ENCODE measurements at places on chromosomes 7 and 10.

DNA sequence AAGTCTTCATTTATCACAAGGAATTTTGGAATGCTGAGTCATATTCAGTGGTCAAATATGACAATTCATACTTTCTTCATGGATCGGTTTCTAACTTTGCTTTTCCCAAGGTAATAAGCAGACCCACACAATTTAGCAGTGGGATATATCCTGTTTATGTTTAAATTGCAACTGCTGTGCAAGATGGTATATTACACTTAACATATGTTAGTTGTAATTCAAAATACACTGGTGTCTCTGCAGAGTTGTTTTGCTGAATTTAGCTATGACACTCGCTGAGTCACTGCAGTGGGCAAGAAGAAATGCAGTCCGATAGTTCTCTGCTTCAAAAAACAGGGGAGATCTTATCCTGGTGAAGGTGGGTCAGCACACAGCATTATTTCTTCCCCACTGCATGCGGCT lies 194.8 kb upstream of the PTN start:
- DNase-seq, result no peak

DNA sequence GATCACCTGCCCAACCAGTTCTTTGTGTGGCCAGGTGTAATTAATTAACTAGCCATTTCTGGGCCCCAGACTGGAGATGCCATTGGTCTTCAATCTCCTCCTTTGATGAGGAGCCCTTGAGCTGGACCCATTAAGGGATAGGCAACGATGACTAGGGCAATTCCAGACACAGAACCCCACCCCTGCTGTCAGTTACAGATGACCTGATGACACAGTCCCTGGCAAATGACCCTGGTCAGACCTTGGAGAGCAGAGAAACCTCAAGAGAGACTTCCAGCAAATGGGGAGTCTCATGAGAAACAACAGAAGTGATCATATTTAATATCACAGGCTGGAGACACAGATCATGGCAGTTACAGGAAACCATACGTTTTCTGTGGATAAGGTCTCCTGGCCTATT lies 101.8 kb upstream of the TCF7L2 start:
- no peak for DNase-seq

DNA sequence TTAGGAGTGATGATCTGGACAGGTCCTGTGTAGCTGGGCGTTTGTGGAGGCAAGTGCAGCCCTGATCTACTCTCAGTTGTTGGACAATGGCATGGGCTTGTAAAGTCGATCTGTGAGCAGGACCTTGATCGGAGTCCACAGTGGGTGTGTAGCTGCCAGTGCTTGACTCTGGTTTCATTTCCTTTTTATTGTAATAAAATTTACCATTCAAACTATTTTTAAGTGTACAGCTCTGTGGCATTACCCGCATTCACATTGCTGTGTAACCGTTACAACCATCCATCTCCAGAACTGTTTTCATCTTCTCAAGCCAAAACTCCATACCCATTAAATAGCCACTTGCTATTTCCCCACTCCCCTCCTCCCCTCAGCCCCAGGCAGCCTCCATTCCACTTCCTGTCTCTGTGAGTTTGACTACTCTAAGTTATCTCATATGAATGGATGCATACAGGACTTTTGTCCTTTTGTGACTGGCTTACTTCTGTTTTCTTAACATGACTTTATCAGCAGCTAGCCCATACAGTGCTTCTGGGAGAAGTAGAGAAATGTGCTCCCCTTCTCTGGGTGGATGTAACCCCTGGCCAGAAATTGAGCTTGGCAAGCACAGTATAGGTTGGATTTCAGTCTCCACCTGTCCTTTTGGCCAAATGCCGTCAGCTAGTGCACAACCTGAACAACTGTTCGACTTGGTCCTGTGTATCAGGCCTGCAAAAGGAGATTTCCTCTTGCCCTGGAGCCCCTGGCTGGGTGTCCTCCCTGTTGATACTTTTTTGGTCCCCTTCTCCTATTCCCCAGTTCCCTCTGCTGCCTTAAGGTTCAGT lies 180.0 kb downstream of the LRMDA start:
- no peak for DNase-seq

DNA sequence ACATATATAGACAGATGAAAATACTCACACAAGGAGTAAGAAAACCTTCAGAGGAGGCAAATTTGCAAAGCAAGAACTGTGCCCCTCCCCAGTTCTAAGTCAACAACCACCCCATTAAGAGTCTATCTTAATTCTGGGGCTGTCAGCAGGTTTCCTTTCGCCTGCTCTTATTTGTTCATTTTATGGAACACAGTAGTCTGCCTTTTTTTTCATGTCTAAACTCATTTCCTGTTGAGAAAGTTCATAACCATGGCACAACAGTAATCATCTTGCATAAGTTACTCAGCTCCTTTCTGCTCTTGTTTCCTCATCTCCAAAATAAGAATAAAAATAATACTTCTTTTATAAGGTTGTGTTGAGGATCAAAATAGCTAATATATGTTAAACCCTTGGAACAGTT lies 25.8 kb upstream of the AMPH start:
- DNase-seq, result no peak

DNA sequence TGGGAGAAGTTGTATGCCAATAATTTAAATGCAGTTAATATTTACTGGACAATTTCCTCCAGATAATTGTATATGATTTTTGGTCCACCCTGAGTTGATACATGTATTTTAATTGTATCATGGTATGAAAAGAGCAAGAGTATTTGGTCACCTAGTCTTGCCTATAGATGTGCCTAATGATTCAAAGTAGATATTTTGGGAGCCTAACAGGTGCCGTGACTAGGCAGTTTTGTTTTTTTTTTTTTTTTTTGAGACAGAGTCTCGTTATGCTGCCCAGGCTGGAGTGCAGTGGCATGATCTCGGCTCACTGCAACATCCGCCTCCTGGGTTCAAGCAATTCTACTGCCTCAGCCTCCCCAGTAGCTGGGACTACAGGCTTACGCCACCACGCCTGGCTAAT lies 59.3 kb upstream of the ATRNL1 start:
- DNase-seq, result no peak

- DNase-seq, result no peak
These were observed 22.3 kb upstream of the SEC61G start for GRCh38 chr7:54781134-54781920.

DNA sequence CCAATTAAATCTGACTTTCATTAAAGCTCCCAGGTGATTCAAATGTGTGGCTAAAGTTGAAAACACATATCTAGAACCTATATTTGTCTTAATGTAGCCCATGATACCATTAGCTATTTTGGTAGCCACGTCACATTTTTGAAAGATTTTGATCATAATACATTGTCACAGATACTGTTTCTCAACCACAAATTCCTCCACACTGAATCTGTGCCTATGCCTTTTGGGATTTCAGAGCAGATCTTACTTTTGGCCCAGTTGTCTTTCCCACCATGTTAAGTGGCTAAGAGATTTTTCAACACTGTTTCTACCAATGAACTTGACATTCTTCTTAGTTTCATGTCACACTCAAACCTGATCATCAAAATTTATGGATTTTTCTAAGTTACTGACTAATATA lies 47.4 kb downstream of the CH25H start:
- no peak for DNase-seq

- DNase-seq, result no peak
These were observed 115.7 kb downstream of the CCDC71L start for GRCh38 chr7:106545275-106545674.

DNA sequence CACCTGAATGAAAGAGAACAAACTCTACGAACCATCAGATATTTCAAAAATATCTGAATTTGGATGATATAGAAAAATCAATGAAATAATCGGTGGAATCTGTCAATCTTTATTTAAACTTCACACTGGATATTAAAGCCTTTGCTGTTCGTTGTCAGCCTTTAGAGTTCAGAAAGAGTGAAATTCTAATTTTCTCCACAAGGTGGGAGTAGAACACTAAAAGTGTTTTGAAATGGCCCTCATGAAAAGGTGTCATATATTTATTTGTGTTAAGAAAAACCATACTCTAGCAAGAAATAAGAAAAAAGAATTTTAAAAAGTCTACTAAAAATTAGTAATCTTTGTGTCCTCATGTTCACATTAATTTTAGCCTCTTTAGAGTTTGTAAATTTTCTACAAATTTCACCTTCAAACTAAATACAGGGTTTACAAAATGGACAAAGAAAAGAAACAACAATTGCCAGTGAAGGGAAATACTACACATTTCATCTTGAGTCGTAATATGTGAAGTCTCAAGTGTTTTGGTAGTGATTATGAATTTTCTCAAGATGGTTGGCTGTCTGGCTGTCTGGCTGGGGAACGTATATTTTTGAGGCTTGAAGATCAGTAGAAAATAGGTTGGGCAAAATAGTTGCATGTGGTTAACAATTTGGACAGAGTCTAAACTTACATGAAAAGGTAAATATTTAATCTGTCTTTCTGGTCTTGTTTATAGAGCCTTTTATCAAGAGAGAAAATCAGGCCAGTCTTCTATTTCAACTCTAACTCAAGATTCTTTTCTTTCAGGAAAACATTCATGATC lies 43.7 kb downstream of the DNAJB9 start:
- DNase-seq, result no peak

DNA sequence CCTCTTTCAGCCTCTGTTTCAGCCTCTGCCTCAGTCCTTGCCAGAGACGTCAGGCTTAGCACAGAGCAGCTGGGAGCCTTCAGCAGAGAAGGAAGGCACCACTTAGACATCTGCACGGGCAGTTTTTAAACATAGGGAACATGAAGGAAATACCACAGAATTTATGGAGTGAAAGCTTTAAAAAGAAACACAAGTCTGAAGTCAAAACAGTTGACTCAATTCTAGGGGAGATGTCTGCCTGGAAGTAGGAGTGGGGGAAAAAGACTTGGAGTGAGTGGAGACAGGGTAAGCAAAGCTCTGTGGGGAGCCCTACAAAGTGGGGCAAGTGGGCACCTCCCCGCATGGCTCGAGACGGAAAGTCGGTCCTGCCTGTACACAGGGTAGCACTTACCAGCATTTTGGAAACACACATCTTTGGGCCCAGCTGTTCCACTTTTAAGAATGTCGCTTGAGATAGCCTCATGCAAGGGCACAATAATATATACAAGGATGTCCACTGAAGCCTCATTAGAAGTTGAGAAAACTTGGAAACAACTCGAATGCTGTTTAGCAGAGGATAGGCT lies 5.0 kb upstream of the TBXAS1 start:
- DNase-seq, result no peak

- DNase-seq, result no peak
These were observed 113.4 kb downstream of the ANK3 start for GRCh38 chr10:60276232-60276631.

DNA sequence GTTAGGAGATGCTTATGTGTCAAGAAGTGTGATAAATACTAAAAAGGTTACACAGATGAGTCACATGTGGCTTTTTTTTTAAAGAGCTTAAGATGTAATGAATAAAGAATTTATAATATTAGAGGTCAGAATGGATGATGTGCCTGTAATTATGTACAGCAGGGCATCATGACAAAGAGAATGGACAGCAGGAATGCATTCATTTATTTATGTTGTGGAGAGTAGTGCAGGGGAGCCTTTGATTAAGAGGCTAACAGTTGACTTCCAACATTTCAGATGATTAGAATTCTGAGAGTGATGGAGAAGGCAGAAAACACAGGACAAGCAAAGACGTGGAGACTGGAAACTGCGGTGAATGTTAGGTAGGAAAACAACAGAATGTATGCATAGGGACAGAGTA lies 691.4 kb upstream of the POM121L12 start:
- no peak for DNase-seq

GRCh38 chr10:98694883-98695282 lies 248.1 kb upstream of the HPS1 start:
- no peak for DNase-seq

DNA sequence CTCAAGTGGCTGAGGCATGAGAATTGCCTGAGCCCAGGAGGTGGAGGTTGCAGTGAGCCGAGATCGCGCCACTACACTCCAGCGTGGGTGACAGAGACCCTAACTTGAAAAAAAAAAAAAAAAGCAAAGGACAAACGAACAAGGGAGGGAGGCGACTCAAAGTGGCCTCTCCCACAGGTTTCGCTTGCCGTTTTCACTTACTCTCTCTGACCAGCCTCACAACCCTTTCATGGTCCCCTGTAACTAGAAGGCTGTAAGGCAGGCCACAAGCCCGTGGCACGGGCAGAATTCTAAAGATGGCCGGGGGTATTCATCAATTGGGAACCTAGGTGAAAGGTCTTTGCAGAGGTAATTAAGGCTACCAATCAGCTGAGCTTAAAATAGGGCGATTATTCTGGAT lies 25.5 kb downstream of the GNA12 start:
- no peak for DNase-seq

GRCh38 chr10:118171861-118172260 lies 125.1 kb upstream of the RAB11FIP2 start:
- no peak for DNase-seq

DNA sequence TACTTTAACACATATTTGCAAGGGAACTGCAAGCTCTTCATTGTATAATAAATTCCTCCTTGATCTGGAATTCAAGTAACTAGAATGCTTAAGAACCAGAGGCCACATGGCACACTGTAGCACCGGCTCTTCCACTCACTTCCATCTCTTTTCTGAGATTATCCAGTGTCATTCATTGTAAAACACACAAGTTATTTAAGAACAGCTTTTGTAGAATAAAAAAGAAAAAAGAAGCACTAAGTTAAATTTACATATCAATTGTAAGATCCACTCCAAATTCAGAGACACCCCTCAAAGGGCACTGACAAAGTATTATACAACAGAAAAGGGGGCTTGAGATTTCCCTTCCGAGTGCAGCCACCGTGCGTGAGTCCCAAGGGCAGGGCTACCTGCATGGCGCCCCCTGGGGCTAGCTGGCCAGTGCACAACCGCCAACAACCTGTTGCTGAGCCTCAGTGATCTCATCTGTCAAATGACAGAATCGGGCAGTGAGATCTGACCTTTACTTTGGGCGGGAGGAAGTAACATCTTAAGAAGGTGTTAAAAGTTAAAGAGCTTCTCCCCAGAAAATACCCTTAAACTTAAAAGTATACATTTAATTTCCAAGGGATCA lies 12.5 kb downstream of the GLI3 start:
- DNase-seq, result no peak

Measured in stimulated activated CD8-positive, alpha-beta memory T cell treated with anti-CD3 and anti-CD28 coated beads, Interleukin-15, amount 100 ng/mL, for 24 hours (primary cell).